ENCODE measurements at places on chromosomes 5 and 9. TPM values are rescaled to one million over a fixed set of nuclear protein-coding genes. Genes with fewer than 3 reads are reported as not detected.

GRCh38 chr5:9094582-9094981 is 451.3 kb downstream of the SEMA5A start:
- no peak for DNase-seq

- no peak for DNase-seq
Observed at GRCh38 chr5:121640298-121640697, 211.4 kb upstream of the FTMT start.

- no peak for DNase-seq
Observed at GRCh38 chr9:116209414-116210116, 56.0 kb downstream of the PAPPA start.

GRCh38 chr5:34496701-34497469 is 159.2 kb upstream of the RAI14 start:
- DNase-seq, result no peak

LPAR1 gene
- total RNA-seq, result not detected

DNA sequence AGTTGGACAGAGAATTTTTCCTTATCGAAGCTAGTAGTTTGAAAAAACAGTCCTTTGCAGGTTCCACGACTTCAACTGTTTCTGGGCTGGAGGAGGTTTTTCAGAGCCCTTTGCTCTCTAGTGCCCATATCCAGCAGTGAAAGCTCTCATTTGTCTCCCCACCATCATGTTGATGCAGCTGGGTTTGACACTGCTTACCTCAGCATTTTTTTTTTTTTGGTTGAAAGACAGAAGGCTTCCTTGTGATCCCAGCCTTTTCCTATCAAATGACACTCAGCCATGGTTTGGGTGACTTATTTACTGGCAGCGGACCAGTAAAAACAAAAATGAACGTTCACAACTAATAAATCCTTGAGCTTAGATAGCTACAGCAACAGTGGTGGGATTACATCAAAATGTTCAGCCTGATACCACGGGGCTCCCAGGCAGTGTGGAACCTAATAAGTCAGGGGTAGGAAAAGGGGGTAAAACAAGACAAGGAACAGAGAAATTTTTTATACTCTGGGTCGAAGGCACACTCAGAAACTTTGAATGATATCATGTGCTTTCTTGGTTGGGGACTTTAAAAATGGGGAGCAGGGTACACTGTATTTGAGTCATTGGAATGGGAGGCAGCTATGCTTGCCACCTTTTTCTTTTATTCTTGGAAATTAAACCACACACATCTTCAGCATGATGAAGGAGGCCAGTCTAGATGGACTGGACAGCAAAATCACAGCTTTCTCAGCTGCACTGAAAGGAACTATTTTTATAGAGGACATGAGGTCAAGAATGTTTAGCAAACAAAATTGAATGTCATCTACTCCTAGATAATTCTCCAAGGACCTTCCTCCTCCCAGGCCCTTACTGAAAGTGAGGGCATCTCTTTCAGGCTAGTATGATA is 308.9 kb upstream of the MPDZ start:
- DNase-seq, result no peak

- DNase-seq, result no peak
Observed at GRCh38 chr5:176899296-176899891, at the start of gene HK3. HK3 (minus strand) TSS chr5:176899346; CDS start chr5:176896159, 3,187 bp downstream.

CFAP157 gene
- total RNA-seq, result not detected

DNA sequence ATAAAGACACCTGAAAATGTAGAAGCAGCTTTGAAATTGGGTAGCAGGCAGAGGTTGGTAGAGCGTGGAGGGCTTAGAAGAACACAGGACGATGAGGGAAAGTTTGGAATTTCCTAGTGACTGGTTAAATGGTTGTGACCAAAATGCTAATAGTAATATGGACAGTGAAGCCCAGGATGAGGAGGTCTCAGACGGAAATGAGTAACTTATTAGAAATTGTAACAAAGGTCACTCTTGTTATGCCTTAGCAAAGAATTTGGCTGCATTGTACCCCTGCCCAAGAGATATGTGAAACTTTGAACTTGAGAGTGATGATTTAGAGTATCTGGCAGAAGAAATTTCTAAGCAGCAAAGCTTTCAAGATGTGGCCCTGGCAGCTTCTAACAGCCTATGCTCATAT is 382.5 kb downstream of the KCNN2 start:
- DNase-seq, result no peak

ZNF658 gene
- total RNA-seq, result 2.0 TPM

- no peak for DNase-seq
Observed at GRCh38 chr5:119789406-119790117, 160.2 kb downstream of the FAM170A start.

C9orf50 gene
- not detected for total RNA-seq

SPATA31D4 gene
- total RNA-seq, result not detected

HARS1 gene
- 109 TPM for total RNA-seq

GRCh38 chr5:6743161-6743560 is 29.9 kb downstream of the TENT4A start:
- no peak for DNase-seq

DNA sequence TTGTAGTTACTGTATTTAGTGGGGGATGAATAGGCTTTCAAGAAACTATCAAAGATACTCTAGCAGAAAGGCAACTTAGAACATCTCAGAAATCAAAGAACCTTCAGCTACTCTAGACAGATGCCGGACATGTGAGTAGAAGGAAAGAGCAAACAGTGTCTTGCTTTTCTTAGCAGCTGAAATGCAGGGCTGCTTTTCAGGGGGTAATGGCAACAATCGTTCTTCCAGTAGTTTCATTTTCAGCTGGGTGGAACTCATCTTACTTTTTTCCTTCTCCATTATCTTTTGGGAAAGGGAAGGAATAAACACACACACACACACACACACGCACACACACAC is 281.6 kb downstream of the CRB2 start:
- peak; percentile 60 for DNase-seq

DNA sequence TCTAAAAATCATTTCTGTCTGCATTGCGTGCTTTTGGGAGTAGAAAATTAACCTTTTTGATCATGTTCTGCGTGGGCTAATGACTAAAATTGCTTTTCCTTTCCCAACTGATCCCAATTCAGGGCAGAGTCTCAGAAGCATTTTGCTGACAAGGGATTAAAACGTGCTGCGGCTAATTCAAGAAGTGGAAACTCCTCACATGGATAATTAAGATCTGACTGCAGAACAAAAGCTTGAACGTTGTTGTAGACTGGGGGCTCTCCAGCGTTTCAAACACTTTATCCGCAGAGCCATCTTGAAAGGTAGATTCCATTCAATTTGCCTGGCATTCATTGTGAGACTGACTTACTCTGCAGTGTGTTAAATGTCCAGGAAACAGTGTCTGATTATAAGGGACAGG is 485.3 kb upstream of the DMAC1 start:
- DNase-seq, result no peak

DNA sequence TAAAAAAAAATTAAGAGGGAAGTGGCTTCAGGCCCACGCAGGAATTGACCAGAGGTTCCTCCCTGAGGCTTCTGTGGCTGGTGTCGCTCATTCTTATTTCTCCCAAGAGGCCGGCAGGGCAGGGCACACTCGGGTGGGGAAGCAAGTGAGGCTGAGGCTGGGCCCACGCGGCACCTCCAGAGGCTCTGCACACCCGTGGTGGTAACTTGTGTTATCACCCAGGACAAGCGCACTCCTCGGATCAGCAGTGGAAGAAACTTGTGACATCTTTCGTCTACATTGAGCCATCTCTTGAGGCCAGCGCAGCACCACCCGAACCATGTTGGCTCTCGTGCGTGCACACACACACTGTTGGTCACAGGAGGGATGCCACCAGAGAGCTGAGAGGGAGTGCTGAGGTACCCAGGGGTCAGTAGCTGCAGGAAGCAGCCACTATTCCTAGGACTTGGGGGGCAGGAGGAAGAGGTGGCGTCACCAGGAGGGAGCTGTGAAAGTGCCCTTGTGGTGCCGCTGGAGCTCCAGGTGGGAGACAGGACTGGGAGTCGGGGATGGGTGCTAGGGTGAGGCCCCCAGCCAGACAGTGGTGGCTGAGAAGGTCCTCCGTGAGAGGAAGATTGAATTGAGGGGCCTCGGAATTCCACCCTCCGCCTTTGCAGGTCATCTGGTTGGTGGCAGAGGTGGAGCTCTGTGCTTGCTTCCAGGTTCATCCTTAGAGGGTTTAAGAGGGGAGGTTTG is 6.4 kb downstream of the NDUFS6 start:
- no peak for DNase-seq

FAM200C gene
- 1.4 TPM for total RNA-seq

NR5A1 gene
- total RNA-seq, result not detected

KLF9 gene
- total RNA-seq, result 16.5 TPM

PCA3 gene
- total RNA-seq, result not detected

RNF180 gene
- not detected for total RNA-seq

TRPM6 gene
- total RNA-seq, result not detected

UGT3A1 gene
- total RNA-seq, result not detected

PRDM9 gene
- total RNA-seq, result not detected

ADGRD2 gene
- total RNA-seq, result not detected

DNA sequence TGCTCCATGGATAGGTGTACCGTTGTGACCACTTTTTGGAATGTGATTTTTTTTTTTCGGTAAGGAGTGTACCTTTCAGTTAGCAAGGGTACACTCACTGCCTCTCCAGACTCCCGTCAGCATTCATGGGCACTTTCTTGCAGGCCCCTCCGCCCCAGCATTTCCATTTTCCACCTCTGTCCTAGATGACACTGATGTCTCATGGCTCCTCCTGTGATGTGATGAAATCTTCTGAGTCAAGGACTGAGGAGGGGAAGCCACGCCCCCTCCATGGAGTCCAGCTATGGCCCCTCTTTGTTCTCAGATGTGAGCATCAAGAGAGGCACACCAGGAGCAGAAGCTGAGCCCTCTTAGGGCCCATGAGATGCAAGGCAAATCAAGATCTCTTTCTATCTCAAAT is 61.8 kb downstream of the CTSL start:
- no peak for DNase-seq

- DNase-seq, result no peak
Observed at GRCh38 chr9:128917151-128917849, 3.5 kb upstream of the PHYHD1 start.

PCDHB12 gene
- total RNA-seq, result not detected

ADGRV1 gene
- 0.63 TPM for total RNA-seq

DNA sequence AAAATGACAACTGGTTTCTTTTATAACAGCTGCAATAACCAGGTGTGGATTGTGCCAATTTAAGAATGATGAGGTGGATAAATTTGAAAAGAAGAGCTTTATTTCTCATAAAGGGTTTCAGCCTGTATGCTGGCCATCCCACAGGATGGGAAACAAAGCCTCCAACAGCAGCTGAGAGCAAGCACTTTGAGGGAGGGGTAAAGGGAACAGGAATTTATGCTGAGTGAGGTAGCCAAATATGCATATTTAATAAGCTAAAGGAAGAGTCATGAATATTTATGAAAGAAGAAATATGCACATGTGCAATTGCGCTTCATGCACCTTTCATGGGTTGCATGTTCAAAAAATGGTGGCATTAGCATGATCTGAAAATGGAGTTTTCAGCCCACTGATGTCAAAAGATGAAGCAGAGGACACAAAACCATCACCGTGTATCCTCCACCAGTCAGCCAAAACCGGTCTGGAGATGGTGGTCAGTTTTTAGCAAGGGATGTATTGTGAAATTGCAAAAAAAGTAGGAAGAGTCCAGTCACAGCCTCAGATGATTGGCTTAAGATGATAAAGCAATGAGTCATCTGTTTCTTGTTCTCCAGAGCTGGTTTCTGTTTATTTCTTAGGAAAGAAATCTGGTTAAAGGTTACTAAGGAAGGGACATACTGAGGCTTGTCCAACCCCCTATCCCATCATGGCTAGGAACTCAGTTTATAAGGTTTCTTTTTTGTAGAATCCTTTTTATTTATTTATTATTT is 47.9 kb downstream of the DEPDC1B start:
- no peak for DNase-seq

DNA sequence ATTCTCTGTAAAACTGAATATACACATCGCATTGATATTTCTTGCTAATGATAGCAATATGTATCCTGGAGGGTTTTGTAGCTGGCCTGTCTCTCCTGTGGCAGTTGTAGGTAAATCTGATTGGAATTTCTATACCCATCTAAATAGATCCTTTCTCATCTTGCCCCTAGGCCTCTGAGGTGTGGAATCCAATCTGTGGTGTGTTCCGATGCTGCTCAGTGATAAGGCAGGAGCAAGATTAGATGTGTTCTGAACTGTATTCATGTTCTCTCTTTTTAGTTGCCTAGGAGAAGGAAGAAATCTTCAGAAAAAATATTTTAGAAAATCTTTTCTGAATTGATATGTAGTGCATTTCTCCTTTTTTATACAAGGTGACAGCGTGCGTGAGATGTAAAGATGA is 507.5 kb downstream of the NR2F1-AS1 start:
- no peak for DNase-seq

DNA sequence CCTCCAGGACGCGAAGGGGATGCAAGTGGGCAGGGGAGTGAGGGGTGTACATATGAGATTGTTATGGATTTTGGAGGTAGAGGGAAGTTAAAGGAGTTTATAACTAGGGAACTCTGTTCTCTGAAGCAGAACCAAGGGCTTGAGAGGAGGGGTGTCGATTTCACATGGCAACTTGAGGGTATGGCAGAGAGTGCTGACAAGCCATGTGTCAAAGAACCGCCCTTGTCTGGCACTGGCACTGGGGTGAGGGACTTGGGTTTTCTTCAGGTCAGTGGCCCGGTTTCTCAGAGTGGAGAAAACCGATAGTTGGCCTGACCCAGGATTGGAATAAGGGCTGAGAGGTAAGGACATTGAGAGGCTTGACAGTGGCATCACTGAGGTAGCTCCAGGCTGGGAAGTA is 47.7 kb upstream of the TESK1 start:
- no peak for DNase-seq

SPAAR gene
- total RNA-seq, result not detected

- no peak for DNase-seq
Observed at GRCh38 chr5:149313151-149313841, 32.0 kb upstream of the GRPEL2 start.

- no peak for DNase-seq
Observed at GRCh38 chr5:140112685-140113179, 1.2 kb upstream of the PURA start.

DNA sequence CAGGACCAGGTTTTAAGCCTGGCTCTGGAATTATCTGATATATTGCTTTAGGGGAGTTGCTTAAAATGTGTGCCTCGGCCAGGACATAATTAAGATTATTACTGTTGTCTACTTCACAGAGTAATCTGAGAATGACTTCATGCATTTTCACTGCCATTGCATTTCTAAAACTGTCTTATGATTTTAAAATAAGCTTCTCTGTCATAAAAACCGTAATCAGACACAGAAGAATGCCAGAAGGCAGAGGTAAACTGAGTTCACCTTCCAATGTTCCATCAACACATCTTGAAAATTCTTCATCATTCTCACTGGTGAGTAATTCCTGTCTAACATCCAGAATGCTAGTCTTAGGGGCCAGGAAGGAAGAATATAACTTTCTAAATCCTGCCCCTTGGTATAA is 47.1 kb downstream of the ISOC1 start:
- DNase-seq, result no peak

DNA sequence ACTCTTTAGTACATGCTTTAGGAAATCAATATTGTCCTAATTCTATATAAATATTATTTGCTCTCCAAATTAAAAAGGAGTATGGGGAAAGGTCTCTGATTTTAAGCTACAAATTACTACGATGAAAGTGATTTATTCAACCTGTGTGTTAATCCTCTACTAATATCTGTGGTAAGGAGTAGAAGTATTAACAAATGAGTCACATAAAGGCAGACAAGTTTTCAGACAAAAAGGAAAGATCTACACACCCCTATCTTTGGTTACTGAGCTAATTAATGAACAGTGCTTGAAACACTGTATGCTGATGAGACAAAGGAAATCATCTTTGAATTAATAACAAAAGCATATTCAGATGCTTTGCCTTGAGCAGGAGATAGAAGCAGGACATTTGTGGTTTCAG is 15.9 kb downstream of the LOX start:
- no peak for DNase-seq

FBP1 gene
- total RNA-seq, result not detected
